ENCODE measurements at places on chromosomes 6 and 20.

- DNase-seq: no peak
These were observed 114.9 kb downstream of the AKAP7 start for GRCh38 chr6:131250122-131250521.

DNA sequence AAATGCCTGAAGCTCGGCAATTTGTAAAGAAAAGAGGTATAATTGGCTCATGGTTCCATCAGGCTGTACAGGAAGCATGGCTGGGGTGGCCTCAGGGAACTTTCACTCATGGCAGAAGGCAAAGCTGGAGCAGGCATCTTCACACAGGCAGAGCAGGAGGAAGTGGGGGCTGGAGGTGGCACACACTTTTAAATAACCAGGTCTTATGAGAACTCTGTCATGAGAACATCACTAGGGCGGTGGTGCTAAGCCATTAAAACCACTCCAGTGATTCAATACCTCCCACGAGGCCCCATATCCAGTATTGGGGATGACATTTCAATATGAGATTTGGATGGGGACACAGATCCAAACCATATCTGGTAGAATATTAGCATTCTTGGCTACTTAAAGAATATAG is 345.2 kb downstream of the ARHGAP18 start:
- peak; percentile 12 for DNase-seq

- no peak for DNase-seq
These were observed 60.6 kb downstream of the TOX2 start for GRCh38 chr20:43975096-43975768.

DNA sequence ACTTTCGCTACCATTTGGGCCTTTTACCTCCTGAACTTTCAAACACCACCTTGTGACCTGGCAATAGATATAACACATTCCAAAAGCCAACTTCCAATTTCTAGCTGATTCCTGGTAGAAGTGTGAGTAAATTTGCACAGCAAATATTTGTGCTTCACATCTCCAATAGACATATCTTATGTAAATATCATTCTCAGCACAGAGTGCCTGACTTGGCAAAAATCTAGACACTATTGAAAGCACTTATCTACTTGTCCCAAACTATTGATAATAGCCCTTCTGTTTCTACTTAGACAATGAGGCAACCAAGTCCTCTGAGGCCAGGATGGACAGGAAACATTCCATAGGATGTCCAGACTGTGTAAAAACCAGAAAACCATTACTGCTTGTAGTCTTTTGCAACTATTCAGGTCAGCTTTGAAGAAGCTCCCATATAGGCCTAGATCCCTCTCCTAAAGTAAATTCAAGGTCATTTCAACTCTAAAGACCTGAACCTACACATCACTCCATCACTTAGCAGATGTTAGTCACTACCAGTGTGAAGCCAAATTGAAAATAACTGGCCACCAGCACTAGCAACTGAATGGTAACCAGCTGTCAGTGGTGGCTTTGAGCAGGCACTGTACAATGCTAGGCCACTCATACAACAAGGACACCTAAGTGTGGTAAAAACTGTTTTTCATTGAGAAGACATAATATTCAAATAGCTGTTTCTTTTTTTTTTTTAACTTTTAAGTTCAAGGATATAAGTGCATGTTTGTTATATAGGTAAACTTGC is 95.3 kb upstream of the RSPO3 start:
- DNase-seq: no peak

- no peak for DNase-seq
These were observed 70.1 kb downstream of the ISM1 start for GRCh38 chr20:13291157-13291556.

DNA sequence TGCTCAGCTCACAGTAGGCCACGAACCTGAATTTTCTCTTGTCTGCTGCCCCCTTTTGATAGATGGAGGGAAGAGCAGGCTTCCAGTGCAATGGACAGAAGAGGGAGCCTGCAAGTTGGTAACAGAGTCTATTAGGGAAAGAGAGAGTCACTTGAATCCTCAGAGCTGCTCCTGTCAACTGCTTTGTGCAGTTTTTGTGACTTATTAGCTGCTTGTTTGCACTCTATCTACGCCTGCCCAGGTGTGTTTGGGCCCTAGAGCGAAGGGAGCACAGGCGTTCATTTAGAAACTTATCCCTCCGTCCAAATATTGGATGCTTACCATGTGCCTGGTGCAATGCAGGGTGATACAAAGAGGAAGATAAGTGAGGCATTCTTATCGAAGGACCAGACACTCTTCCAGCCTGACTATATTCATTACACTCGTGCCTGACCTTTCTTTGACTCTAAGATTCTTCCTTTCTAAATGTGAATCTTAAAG is 11.6 kb upstream of the SLC2A12 start:
- peak; percentile 66 for DNase-seq

GRCh38 chr6:44185953-44186634 is 27.5 kb downstream of the CAPN11 start:
- no peak for DNase-seq

DNA sequence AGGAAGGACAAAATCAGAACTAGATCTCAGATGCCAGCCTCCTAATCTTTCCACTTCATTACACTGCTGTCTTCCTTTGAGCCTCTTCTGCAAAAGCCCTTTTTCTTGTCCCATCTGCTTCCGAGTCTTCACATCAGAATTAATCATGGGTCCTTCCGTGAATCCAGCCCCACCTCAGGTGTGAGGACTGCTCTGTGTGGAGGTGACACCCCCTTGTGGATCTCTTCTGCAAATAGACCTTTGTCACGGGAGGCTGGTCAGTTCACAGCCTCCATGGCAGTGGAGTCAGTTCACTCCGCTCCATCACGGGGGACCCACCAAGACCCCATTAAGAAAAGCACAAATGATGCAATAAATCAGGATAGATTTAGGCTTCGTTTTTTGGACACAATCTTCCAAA is 171.1 kb downstream of the ADAT2 start:
- DNase-seq: no peak

DNA sequence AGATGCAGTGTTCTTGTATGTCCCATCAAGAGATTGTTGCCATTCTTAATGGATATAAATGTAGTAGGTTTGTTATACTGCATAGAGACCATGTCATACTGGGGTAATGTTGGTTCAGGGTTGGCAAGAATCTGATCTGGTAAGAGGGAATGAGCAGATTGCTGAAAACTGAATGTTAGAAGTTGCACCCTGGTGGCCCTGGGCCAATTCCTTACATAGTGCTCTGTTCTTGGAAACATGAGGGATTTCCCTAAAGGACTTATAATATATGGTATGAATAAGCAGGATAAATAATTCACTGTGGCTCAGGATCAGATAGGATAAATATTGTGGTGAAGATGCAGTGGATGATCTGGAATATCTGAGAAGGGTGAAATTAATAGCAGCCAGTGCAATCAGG is 70.2 kb downstream of the ANKS1A start:
- DNase-seq: no peak

- DNase-seq: no peak
These were observed 81.4 kb downstream of the NRSN1 start for GRCh38 chr6:24207413-24207812.

- DNase-seq: peak; percentile 79
These were observed at the start of gene CST3 for GRCh38 chr20:23637282-23638221. TSS of gene CST3 (minus strand) at chr20:23637955. CDS start at chr20:23637862, 93 bp downstream.

DNA sequence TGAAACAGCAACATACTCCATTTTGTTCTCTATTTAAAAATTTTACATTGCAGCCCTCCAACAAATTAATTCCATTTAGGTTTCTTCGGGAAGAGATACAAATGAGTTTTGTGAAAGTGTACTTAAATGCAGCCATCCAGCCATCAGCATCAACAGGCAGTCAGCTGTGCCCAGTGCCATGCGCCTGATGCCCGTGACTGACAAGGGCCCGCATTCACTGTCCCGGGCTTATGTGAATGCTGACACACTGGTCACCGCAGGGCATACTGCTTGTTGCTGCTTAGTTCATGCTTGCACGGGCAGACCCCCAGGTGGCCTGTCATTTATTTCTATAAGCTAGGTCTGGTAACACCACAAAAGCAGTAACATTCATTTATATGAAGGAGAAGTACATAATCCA is 224.9 kb upstream of the QKI start:
- DNase-seq: no peak

DNA sequence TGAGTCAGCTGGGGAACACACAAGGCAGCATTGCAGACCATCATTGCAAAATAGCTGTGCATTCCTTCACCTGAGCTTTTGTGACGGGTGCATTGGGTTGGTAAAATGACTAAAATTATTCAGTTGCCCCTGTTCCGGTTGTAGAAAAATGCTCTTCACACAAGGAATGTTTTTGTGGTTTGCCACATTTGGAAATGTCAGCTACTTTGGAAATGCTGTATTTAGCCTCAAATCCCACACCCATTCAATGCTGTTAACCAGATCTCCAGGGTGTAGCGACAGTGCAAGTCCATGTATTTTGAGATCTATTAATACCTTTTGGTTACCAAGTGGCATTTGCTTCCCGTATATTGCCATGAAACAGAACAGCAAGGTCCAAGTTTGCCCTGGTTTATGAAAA is 201.2 kb downstream of the FOXA2 start:
- no peak for DNase-seq

DNA sequence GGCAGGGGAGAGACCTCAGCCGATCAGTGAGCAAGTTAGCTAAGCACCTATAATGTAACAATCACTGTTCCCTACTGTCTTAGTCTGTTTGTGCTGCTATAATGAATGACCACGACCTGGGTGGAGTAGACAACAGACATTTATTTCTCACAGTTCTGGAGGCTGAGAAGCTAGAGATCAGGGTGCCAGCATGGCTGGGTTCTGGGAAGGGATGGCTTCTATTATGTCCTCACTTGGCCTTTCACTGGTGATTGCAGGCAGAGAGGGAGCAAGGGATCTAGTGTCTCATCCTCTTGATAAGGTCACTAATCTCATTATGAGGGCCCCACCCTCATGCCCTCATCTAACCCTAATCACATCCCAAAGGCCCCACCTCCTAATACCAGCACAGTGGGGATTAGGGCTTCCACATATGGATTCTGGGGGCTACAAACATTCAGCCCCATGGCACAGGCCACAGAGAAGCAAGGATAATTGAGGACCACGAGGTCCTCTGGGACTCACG is 162.5 kb downstream of the CD83 start:
- DNase-seq: no peak

- DNase-seq: no peak
These were observed 43.7 kb downstream of the TOP1 start for GRCh38 chr20:41072190-41072863.

GRCh38 chr6:15547400-15547799 is 115.4 kb downstream of the DTNBP1 start:
- no peak for DNase-seq

- DNase-seq: peak; percentile 73
These were observed 97.8 kb downstream of the ANKS1A start for GRCh38 chr6:34986845-34987246.

GRCh38 chr6:27617046-27617687 is 144.3 kb upstream of the ZNF184 start:
- peak; percentile 16 for DNase-seq

- DNase-seq: no peak
These were observed 15.2 kb downstream of the CDH22 start for GRCh38 chr20:46293084-46293483.

- no peak for DNase-seq
These were observed 843 bp downstream of the FBXO9 start for GRCh38 chr6:53066077-53066417.

- no peak for DNase-seq
These were observed 49.4 kb downstream of the FUT9 start for GRCh38 chr6:96065213-96065612.

GRCh38 chr6:137409266-137409777 is 84.9 kb downstream of the OLIG3 start:
- DNase-seq: no peak

DNA sequence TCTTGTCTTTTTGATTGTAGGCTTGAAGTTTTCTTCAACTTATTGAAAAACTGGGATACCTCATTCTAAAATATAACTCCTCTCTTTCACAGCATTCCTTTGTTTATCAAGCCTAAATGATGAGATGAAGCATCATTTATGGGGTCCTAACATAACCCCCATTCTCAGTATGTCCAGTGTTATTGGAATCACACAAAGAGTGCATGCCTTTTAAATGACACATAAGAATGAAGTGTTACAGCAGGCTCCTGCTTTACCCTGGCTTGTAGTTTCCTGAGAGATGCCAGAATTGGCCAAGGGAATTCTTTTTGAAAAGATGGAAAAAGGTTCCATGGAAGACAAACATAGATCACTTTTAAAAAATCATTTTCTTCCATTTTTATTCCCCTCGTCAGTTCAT is 502.4 kb downstream of the BCKDHB start:
- no peak for DNase-seq

GRCh38 chr6:168908887-168909286 is 344.8 kb downstream of the THBS2 start:
- DNase-seq: no peak

GRCh38 chr6:80547827-80548226 is 441.4 kb downstream of the BCKDHB start:
- DNase-seq: no peak

DNA sequence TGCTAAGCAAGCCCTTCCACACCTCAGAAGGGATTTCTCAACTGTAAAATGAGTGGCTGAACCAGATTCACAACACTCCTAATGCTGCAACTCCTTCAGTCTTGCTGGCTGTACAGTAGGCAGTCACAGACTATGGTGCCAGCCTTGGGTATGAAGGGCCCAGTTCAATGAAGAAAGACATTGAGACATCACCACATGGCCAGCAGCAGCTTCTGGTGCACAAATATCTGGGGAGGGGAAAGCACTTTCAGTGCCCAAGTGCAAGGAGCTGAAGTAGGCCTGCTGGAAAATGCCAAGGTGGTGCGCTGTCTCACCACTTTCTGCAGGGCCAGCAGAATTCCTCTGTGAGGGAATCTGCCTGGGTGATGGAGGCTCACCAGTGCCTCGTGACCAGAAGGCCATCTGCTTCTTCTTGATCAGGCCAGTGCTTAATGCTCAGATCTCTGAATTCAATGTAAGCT is 1.8 kb downstream of the PLA2G7 start:
- no peak for DNase-seq

DNA sequence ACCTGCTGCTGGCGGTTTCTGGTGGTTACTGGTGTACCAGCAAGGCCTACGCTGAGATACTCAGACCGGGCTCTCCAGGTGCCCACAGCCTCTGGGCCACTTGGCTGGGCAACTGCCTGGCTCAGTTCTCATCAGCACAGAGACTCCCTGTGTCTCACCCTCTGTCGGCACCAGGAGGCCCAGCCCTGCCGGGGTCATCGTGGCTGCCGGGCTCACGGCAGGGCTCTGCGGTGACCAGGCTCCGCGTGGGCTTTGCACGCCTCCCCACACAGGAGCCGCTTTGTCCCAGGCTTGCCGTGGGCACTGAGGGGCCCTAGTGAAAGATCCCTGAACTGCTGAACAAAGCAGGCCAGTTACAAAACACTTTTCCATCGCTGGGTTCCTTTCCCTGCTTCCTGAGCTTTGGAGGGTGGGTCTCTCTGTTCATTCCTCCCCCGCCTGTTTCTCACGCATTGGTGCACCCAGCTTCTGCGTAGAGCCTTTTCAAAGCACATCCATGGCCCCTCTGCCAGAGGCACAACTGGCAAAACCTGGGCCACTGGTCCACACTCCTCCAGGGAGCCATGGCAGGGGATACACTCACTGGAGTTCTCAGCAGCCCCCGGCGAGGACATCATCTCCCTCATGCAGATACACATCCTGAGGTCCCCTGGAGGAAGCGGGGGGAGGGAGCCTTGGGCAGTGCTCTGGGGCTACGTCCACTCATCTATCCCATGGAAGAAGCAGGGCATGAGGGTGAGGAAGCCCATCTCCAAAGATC is 117.0 kb downstream of the NFATC2 start:
- DNase-seq: no peak

Data from NCI-H1105 (cell line).